ENCODE measurements at places on chromosomes 11 and 22.

- no peak for DNase-seq
These were observed 851 bp downstream of the SYT8 start for GRCh38 chr11:1835671-1836010.

- DNase-seq = no peak
These were observed 31.2 kb upstream of the PSMA1 start for GRCh38 chr11:14551380-14551779.

DNA sequence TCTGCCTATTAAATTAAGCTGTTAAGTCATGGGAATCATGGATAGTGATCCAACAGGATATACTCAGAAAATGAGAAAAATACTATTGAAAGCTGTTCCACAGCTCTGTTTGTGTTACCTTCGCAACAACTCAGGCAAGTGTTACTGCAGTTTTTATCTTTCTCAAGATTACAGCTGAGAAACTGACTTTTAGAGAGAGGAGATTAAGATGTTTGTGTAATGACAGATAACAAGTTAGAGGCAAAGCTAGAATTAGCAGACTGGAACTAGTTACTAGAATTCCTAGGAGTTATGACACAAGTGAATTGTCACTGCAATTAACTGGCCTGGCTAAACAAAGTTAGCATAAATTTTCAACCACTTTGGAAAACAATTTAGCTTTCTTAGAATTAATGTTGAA is 1.6 kb downstream of the SLN start:
- DNase-seq = no peak

DNA sequence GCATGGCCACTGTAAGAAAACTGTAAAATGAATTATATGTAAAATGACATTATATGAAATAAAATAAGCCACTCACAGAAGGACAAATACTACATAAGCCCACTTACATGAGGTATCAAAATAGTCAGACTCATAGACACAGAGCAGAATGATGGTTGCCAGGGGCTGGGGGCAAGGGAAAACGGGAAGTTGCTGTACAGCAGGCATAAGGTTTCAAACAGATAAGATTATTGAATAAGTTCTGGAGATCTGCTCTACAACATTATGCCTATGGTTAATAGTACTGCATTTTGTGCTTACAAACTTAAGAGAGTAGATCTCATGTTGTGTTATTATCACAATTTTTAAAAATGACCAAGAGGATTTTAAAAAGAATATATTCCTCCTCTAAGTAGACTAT is 32.7 kb upstream of the HEPHL1 start:
- no peak for DNase-seq

- DNase-seq = no peak
These were observed 306.1 kb upstream of the DDI1 start for GRCh38 chr11:103730131-103730940.

DNA sequence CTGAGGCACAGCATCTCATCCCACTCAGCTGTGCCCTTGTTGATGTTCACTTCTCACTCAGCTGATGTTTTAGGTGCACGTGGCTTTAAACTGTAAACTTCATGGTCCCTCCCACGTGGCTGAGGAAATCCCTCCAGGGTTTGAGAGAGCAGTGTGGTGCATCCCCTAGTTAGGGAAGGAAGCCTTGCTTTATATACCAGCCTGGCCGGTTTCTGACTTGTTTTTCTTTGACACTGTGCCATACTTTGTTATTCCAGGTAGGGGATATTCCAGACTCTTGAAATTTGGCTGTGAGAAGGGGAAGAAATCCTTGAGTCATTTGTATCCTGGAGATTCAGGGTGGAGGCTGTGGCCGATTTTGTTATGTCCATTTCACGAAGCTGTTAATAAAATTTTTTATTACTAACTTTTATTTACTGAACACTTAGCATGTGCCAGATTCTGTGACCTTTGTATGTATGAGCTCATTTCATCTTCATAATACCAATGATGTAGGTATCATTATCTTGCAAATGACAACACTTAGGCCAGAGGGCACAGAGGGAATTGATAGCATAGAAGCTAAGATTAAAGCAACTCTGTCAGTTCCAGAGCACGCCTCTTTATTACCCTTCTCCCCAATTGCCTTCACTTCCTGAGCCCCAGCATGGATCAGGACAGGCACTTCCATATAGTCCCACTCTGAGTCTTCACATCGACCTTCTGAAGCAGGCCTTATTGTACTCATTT is 116.6 kb downstream of the NAV2 start:
- DNase-seq = no peak

- no peak for DNase-seq
These were observed 9.1 kb downstream of the LMF2 start for GRCh38 chr22:50498322-50498890.

DNA sequence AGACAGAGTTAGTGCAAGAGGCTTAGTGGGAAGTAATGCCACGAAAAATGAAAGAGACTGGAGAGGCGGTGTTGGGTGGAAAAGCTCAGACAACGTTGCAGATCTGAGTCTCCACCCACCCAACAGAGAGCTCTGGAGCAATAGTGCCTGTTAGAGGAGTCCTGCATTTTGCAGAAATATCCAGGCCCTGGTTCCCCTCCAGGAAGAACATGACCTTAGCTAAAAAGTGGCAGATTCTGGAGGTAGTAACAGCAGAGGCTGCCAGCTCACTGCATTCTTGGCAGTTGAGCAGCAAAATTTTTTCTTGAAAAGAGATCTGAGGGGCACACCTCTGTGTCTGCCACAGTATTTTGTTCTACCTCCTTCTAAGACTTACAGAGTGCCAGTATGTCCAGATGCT is 27.7 kb upstream of the BIRC3 start:
- no peak for DNase-seq

GRCh38 chr11:122797651-122798050 is 40.6 kb upstream of the CRTAM start:
- DNase-seq = no peak

GRCh38 chr11:128854841-128855240 is 12.3 kb downstream of the KCNJ1 start:
- no peak for DNase-seq

DNA sequence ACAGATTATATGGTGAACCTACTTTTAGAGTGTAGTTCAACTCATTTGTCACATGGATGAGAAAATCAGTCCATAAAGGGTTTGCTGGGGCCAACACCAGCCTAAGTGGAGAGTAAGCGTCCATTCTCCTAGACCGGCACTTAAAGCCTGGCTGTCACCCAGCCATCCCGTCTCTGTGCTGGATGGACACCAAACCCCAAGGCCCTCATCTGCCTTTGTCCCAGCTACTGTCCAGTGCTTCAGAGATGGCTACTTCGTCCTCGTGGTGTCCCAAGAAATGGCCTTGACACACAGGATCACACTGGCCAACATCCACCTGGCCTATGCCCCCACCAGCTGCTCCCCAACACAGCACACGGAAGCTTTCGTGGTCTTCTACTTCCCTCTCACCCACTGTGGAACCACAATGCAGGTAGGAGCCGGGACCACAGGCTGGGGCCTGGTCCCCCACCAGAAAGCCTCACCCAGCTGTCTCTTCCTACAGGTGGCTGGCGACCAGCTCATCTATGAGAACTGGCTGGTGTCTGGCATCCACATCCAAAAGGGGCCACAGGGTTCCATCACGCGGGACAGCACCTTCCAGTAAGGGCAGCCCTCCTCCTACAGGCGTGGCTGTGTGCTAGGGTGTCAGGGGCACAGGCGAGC is 3.5 kb downstream of the ZP1 start:
- no peak for DNase-seq

GRCh38 chr11:32259641-32260081 is 168.8 kb downstream of the RCN1 start:
- DNase-seq = no peak

DNA sequence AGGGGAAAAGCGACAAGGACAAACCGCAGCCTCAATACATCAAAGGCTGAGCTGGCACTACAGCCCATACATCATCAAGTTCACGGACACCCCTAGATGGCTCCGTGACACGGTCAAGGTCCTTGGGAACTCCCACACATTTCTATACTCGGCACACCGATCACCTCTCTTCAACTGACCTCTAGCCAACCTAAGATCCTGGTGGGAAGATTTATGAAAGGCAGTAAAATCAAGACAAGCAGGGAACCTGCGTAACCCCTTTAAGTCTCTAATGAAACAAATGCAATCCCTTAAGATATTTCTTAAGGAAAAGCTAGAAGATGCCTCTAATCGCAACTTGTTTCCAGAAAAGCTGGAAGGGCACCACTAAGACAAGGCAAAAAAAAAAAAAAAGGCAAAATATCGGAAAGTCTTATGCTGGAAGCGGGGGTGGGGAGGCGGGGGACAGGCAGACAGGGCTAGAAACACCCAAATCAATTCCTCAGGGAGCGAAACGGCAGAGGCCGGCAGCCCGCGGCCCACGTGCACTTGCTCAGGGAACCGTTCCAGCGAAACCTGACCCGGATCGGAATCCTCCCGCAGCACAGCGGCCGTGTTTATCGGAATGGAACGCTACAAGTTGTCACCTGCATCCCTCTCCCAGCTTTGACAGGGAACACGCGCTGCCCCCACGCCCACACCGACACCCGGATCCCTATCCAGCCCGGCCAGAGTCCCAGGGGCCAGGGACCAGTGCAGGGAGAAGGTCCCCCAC is 1.4 kb downstream of the ARHGAP20 start:
- no peak for DNase-seq

DNA sequence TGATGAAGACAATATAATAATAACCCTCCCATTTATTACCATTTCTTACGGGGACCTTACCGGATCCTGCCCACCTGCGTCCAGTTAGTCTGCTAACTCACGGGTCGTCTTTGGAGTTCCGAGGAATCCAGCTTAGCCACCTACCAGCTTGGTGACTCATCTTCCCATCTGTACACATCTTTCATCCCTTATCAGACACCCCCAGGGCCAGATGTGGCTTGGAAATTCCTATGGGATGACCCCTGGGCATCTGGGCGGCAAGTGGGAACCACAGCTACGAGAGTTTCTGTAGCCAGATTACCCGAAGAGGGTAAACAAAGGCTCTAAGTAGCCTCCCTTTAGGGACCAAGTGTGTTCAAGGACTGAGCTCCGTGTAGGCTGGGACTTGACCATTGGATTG is 12.8 kb upstream of the PRR5 start:
- no peak for DNase-seq

DNA sequence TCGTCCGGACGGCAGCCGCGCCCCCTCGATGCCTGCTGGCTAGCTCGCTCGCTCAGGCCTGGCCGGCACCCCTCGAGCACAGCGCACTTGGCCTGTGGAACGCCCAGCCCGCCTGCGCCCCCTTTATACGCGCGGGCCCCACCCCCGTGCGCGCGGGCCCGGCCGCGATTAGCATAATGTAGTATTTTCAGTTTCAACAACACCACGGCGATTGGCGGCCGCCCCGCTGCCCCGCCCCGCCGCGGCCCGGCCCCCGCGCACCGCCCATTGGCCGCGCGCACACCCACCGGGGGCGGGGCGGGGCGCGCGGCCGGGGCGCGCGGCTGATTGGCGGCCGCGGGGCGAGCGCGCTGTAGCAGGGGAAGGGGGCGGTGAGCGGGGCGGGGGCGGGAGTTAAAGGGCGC is at the start of gene CDKN1C:
Gene CDKN1C (minus strand): TSS at position 98 of the 404 bp plus-strand sequence. CDS start 319 bp downstream, outside the sequence.
- DNase-seq = no peak

DNA sequence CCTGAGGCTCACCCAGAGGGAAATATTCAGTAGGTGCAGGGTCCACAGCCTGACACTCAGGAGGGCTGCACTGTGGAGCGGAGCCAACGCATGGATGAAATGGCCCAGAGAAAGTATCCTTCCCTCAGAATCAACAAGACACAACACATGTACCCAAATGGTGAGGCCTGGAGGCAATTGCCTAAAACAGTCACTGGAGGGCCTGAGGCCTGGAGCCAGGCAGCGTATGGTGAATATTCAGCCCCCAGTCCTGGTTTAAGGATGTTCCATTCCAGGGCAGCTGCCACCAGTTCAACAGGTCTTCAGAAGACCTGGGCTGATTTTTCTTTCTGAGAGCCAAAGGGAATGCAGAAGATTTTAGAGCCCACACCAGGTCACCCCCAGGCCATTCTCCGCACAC is 264.8 kb downstream of the INSC start:
- no peak for DNase-seq

DNA sequence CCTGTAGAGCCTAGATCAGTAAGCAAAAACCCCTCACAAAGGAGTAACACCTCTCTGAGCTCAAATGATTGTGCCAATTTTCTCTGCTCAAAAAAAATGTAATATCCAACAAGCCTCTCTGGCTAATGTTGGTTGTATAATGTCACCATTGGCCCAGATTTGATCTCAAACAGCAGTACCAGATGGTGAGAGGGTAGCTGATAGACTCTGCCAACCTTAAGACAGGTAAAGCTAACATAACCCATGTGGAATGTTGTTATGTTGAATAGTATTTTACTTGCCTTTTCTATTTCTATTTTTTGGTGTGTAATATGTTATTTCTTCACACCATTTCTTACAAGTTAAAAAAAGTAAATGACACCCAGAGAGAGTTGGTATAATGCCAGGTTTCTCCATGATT is 166.7 kb upstream of the GUCY1A2 start:
- no peak for DNase-seq

DNA sequence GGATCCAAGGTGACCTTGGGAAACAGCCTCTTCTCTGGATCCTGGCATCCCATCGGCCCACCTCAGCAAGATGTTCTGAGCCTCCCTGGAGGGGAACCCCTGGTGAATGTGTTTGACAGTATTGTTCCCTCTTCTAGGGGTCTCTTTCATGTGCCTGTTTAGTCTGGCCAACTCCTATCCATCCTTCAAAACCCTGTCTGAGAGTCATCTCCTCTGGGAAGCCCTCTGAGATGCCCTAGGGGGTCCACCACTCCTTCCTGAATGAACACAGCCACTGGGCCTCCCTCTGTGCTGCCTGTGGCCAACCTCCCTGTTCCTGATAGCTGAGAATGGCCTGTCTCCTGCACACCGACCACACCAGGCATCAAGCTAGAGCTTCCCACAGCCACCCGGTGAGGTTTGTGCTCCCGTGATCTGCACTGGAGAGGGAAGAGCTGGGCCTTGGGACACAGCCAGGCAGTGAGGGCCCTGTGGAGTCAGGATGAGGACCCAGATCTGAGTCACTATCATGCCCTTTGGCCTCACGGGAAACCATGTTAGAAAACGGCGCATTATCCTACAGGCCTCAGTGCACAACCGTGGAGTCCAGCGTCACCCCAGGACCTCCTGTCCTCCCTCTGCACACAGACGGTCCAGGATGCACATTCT is 8.8 kb downstream of the WNT7B start:
- DNase-seq = no peak
